Activated T-helper 9 cell treated with anti-CD3 and anti-CD28 coated beads, Interleukin-2, amount 50 U/mL, for 16 hours (primary cell): ENCODE measurements at places on chromosomes 3 and 15.
A peak's percentile ranks its signal among the peaks of the same experiment; 100 is the strongest.

DNA sequence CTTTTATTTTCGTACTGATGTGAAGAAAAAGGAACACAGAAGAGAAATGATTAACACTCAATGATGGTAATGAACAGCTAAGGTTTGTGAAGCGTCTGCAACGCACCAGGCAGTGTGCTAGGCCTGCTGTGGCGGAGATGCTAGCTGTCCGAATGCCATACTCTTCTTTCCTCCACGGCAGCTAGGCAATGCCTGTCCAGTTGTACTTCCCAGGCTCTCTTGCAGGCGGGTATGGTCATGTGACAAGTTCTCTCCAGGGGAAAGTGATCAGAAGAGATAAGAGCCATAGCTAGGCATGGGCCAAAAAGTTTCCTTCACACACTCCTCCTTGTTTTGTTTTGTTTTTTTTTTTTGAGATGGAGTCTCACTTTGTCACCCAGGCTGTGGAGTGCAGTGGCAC is 6.7 kb downstream of the TADA3 start:
- no peak for DNase-seq

DNA sequence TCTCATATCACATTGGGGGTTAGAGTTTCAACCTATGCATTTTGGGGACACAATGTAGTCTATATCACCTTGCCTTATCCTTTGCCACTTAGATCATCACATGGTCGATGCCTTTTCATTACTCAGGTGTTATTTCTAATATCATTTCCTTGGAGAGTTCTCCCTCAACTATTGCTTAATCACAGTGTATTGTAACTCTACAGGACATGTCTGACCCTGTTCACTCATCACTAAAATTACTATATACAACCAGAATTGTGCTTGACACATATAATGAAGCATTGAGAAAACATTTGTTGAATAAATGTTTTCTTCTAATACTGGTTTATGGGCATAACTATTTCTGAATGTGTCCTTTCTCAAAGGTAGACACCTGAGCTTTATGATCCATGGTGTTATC is 207.4 kb downstream of the EPHA6 start:
- no peak for DNase-seq

GRCh38 chr15:89196994-89197393 is 24.4 kb downstream of the RLBP1 start:
- DNase-seq: no peak

GRCh38 chr15:59173194-59173593 is 33.4 kb upstream of the LDHAL6B start:
- DNase-seq: no peak

- no peak for DNase-seq
Measured at GRCh38 chr3:9897408-9898372, 5.0 kb upstream of the IL17RE start.

DNA sequence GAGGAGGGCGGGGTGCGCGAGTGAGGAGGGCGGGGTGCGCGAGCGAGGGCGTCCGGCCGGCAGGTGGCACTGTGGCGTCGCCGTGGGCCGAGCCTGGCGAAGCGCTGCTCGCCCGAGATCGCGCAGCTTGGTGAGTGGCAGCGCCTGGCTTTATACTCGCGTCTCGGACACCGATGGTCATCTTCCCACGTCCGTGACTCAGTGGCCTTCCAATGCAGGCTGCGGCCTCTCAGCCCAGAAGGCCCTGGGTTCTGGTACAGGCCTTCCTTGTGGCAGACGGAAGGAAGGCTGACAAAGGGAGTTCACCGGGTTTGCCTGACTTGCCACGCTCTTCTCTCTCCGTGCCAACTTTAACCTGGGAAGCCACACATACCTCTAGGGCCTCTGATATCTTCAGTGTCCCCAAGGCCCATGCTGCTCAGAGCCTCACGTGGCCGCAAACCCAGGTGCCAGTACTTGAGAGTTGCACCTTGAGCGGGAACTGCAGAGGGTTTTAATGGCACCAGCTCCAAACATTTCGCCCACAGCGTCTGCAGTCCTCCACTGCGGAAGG is 195.3 kb upstream of the LYSMD4 start:
- DNase-seq: peak; percentile 82
